ENCODE measurements at places on chromosomes 6 and 20.
A peak's percentile ranks its signal among the peaks of the same experiment; 100 is the strongest.

- no peak for DNase-seq
These were observed 407.6 kb downstream of the COL12A1 start for GRCh38 chr6:74798302-74798701.

- DNase-seq = no peak
These were observed 156.2 kb upstream of the THBS2 start for GRCh38 chr6:169409742-169410312.

DNA sequence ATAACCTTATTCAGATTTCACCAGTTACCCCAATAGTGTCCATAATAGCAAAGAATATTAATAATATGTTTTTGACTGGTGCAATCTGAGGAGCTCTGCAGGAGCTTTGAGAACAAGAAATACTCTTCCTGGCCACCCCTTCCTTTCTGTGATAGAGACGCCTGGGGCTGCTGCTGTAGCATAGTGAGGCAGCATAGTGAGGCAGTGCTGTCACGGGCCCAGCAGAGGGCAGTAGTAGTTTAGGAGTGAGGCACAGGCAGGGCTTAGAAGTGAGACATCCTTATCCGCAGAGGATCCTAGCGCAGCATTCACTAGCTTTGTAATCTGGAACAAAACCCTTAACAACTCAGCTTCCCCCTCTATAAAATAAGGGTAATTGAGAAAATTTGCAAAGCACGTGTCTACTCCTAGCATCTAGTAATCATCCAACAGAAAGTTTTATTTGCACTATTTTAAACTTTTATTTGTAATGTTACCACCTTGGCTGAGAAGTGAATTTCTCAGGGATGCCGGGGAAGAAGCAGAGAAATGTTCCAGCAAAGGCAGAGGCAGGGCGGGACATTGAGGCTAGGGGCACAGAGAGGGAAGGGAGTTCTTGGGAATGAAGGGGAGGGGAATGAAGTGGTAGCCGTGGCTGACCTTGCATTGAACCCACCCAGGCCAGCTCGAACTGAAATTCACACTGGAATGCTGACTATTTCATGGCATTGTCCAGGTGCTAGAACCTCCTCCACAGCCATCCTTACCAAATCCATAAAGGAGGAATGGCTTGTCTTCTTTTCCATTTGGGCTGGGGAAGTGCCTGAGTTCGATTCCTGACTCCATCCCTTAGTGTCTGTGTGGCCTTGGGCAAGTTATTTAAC, 78.8 kb downstream of the CDS2 start:
- peak; percentile 78 for DNase-seq

- no peak for DNase-seq
These were observed 3.0 kb downstream of the E2F3 start for GRCh38 chr6:20404641-20405032.

- no peak for DNase-seq
These were observed 107.0 kb upstream of the DST start for GRCh38 chr6:56749632-56750151.

DNA sequence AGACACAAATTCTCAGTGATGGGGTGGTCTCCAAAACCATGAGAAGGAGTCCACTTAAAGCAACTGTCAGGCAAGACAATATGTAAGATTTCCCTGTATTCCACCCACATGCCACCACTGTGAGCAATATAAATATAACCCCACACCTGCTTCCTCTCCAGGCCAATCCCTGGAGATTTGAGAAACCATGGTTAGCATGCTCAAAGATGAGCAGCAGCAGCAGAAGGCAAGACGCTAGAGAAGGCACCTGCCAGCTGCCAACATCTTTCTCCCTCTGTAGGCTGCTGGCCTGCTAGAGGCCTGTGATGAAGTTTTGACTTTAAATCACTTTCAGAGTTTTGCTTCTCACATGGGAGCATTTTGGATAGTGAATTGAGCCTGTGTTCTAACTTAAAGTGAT, 7.9 kb upstream of the SOD2 start:
- DNase-seq = no peak

DNA sequence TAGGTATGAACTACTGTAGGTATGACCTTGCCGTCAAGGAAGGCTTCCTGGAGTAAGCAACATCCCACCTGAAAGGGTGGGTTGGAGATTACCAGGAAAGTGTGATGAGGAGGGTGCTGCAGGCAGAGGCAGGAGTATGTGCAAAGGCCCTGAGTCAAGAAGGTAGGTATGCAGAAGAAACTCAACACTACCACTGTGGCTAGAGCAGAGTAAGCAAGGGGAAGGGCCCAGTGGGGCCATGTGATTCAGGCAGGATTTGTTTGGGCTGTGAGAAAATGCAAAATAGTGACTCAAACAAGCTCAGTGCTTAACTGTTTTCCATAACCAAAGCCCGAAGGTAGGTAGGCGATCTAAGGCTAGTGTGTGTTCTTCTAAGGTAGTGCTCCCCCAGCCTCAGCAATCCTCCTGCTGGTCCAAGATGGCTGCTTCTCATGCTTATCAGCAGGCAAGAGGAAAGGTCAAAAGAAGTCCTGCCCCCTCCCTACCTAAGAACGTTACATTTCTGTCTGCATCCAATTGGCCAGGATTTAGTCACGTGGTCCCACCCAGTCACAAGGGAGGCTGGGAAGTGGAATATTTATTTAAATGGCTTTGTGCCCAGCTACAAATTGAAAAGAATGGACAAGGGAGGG, 36.2 kb upstream of the HMGA1 start:
- no peak for DNase-seq

DNA sequence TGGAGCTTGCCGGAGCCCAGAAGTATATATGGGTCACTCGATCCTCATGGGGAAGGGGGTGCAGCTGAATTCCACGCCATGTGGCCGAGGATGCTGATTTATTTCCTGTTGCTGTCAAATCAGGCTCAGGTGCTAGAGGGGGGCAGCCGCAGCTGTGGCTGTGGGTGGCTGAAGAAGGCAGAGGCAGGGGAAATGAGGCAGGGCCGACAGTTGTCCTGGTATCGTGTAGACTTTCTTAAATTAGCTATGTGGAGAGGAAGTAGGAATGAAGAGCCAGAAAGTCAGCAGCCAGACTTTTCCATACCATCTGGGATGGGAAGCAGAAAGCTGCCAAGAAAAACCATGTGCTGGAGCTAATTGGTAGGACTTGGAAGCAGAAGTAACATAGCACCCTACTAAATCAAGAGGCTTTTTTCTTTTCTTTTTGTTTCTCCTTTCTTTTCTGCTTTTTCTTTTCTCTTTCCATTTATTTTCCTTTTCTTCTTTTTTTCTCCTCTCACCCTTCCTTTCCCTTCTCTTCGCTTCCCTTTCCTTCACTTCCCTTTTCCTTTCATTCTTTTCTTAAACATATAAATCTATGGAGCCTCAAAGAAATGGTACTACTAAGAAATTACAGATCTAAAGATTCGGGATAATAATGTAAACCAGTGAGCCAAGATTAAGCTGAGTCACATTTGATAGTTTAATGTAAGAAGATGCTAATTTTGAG, 90.6 kb upstream of the CD83 start:
- DNase-seq = no peak

DNA sequence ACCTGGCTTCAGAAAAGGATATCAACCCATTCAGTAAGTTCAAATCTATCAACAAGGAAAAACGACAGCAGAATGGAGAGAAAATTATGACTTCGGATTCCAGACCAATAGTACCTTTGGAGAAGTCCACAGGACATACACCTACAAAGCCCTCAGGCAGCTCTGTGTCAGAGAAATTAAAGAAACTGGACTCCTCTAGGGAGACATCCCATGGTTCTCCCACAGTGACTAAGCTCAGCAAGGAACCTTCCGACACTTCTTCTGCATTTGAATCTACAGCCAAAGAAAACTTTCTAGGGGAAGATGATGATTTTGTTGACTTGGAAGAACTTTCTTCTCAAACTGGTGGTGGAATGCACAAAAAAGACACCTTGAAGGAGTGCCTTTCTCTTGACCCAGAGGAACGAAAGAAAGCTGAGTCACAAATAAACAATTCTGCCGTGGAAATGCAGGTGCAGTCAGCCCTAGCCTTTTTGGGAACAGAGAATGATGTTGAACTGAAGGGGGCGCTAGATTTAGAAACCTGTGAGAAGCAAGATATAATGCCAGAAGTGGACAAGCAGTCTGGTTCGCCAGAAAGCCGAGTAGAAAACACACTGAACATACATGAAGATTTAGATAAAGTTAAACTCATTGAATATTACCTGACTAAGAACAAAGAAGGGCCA, 67.4 kb upstream of the HINT3 start:
- DNase-seq = no peak

- DNase-seq = no peak
These were observed 126.6 kb downstream of the TIAM2 start for GRCh38 chr6:155121699-155122098.

DNA sequence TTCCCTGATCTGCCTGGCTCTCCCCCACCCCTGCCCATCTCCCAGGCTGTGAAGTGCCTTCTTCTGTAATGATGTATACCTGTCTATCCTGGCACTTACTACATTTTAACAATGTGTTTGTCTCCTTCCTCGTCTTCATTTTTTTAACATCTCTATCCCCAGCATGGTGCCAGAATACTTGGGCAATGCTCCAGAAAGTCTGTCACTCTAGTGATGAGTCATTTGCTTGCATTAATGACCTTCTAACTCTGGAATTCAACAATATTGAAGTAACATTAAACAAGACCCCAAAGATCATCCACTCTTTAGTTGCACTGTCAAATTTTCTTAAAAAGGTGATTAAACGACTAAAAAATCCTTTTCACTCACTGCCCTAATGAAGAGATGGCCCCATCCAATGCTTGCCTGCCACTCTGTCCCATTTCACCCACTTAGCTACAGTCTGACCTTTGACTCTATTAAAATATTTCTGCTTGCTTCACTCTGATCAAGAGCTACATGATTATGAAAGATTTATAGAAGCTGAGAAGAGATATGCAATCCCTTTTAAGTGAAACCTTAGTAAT, 7.7 kb upstream of the KLHL31 start:
- DNase-seq = no peak

DNA sequence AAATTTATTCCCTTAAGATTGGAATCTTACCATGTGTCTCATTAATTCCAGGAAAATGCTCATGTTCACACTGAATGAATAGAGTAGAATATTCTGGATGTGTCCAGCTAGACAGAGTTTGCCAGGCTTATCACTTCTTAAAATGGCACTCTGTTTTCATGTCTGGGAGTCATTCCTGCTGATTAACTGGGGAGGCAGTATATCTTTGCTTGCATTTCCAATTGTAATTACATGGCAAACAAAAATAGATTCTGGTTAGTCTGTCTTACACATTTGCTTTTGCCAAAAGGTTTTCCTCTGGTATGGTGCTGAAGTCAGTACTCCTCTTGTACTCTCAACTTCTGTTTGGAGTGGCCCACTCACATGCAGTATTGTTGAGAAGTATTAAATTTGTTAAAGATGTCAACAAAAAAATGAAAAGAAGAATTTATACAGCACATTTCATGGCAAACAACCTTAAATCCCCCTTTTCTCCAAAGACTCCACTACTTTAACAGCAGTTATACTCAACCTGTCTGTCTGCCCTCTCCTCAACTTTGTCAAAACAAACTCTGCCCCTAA, 70.2 kb downstream of the TENT5A start:
- DNase-seq = no peak

- DNase-seq = peak; percentile 42
These were observed 1.7 kb downstream of the GABBR1 start for GRCh38 chr6:29631209-29631810.

GRCh38 chr6:13672904-13673303, 38.7 kb downstream of the RANBP9 start:
- DNase-seq = no peak

GRCh38 chr6:108437821-108438220, 122.9 kb upstream of the FOXO3 start:
- no peak for DNase-seq

DNA sequence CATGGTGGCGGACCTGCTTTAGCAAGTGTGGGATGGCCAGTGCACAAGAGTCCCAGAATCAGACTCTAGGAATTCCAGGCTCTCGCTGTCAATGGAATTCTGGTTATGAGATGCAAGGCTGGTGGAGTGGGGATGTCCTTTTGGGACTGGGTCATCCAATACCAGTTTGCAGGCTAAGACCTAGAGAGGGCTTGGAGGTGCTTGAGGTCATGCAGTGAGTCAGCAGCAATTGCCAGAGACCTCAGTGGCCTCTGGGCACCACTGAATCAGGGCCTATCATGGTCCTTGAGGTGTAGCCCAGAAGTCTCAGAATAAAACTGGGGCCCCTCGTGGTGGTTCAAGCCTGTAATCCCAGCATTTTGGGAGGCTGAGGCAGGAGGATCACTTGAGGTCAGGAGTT, 1.4 kb upstream of the SCRT2 start:
- DNase-seq = no peak

- DNase-seq = no peak
These were observed 669.4 kb downstream of the DHX35 start for GRCh38 chr20:39631557-39631956.

GRCh38 chr6:111688331-111688730, 82.7 kb upstream of the TRAF3IP2 start:
- DNase-seq = no peak

- DNase-seq = peak; percentile 88
These were observed at the start of gene MYO6 for GRCh38 chr6:75748743-75749538. Gene MYO6 (plus strand): TSS chr6:75749239. CDS start chr6:75817548, 68,309 bp downstream.

DNA sequence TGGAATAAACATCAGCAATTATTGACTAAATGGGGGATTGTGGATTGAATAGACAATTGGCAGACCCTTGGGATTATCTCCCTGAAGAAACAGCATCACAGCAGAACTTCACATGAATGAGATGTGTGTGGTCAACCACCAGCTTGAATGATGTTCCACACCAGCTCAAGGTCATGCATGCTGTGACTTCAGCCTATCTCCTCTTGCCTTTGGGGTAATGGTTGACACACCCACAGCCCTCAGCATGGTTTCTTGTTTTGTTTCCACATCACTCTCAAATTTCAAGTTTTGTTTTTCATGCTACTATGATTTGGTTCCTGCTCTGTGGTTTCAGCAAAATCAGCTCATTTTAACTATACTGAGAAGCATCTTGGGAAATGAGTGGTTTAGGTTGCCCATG, 94.3 kb downstream of the PAK5 start:
- no peak for DNase-seq

GRCh38 chr6:75986935-75987334, 85.5 kb downstream of the IMPG1 start:
- no peak for DNase-seq

GRCh38 chr20:53814060-53814459, 220.4 kb upstream of the ZNF217 start:
- DNase-seq = no peak

- DNase-seq = no peak
These were observed 82.1 kb downstream of the ADAT2 start for GRCh38 chr6:143368426-143368825.

GRCh38 chr20:853406-853996, 20.0 kb downstream of the FAM110A start:
- DNase-seq = no peak

All from left ventricle myocardium superior (tissue), 1 donor.